Naive thymus-derived CD4-positive, alpha-beta T cell (primary cell): ENCODE measurements at places on chromosomes 1 and 21. TPM values are rescaled to one million over a fixed set of nuclear protein-coding genes. Genes with fewer than 3 reads are reported as not detected.

DNA sequence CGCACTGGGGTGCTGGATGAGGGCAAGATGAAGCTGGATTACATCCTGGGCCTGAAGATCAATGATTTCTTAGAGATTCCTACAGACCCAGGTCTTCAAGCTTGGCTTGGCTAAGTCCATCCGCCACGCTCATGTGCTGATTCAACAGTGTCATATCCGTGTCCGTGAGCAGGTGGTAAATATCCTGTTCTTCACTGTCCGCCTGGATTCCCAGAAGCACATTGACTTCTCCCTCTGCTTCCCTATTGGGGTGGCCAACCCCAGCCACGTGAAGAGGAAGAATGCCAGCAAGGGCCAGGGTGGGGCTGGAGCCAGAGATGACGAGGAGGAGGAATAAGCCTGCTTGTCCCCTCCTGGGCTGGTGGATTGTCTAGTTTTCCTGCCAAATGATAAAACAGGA lies 2.2 kb upstream of the CBR3 start:
- H3K4me1 ChIP-seq = peaks cover 11% of the 10 kb centered on the region
- H3K27ac ChIP-seq = no peak overlapping the region
- H3K4me3 ChIP-seq = no peak overlapping the region
- no peaks in the 10 kb centered on the region for H3K36me3 ChIP-seq

DNA sequence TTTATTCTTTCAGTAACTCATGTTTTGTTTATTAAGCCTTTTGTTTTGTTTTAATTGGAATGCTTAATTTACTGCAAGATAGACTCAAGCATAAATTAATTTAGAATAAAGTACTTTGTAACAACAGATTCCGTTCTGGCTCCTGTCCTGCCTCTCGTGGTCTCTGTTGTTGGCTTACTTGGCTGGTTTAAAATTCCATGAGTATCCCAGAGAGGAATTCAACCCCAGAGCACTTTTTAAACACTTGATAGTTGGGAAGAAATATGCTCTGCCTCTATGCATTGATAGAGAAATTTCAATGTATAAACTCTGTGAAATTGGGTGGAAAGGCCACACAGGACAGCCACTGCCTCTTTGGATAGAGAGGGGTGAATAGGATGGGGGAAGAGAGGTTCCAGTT lies 89.7 kb downstream of the ATP5PO start:
- no peak overlapping the region for H3K4me3 ChIP-seq
- H3K4me1 ChIP-seq = no peaks in the 10 kb centered on the region
- H3K27me3 ChIP-seq = no peaks in the 10 kb centered on the region
- no peaks in the 10 kb centered on the region for H3K36me3 ChIP-seq

- H3K27ac ChIP-seq = peak overlapping the region; percentile 30
- DNase-seq = no peak
- H3K27me3 ChIP-seq = no peaks in the 10 kb centered on the region
- peaks cover 37% of the 10 kb centered on the region for H3K4me1 ChIP-seq
- no peak overlapping the region for H3K4me3 ChIP-seq
- H3K36me3 ChIP-seq = no peaks in the 10 kb centered on the region
These were observed 4.7 kb downstream of the ADIPOR1 start for GRCh38 chr1:202953392-202953791.

- H3K36me3 ChIP-seq = no peaks in the 10 kb centered on the region
- H3K4me3 ChIP-seq = peak overlapping the region; percentile 44
- DNase-seq = no peak
- no peaks in the 10 kb centered on the region for H3K27me3 ChIP-seq
These were observed 62.7 kb upstream of the RUNX3 start for GRCh38 chr1:24992761-24993211.

DNA sequence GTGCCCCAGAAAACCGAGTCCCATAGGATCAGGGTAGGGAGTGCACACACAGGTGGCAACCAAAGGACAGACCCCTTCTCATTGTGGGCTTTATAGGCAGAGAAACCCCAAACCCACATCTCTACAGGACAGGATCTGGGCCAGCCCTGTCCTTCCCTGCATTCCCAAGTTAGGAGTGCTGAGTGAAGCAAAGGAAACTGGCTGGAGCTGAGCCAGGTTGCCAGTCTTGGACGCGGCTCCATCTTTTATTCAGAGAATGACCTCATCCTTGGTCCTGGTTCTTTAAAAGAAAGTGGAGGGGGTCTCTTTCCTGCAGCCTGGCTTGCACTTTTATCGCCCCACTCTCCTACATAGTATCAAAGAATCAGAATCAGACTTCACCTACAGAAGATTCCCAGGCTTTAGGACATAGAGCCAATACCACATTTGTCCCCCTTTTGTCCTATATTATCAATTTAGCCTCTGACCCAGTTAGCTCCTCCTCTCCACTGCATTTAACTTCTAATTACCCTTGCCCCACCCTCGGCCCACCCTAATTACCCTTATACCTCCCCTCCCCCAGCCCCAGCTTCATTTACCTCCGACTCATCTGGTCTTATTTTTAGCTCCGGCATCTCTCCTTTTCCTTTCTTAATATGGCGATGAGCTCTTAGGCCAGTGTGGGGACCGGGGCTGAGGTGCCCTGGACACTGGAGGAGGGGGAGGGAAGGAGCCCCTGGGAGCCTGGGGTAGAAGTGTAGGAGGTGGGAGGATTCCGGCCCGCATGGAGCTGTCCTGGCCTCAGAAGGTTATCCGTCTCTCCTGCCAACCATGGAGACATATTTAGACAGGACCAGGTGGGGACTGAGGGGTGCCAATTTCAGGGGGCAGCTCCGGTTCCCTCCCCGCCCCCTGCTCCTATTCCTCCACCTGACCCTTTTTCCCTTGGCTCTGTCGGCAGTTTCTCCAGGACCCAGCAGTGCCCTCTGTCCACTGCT lies at the start of gene CASQ1:
CASQ1 (plus strand) TSS at position 927 of the 977 bp plus-strand sequence. CDS start 177 bp downstream, outside the sequence.
- H3K4me3 ChIP-seq = no peak within 1 kb of the TSS
- H3K27ac ChIP-seq = no peak within 1 kb of the TSS
- no peaks in the 10 kb centered on the region for H3K27me3 ChIP-seq
- no peak for DNase-seq

GRCh38 chr1:162912061-162912667 lies 51.2 kb upstream of the CCDC190 start:
- H3K4me3 ChIP-seq = no peak overlapping the region
- H3K27me3 ChIP-seq = no peaks in the 10 kb centered on the region
- no peak overlapping the region for H3K27ac ChIP-seq
- no peaks in the 10 kb centered on the region for H3K4me1 ChIP-seq

GRCh38 chr1:28631713-28632112 lies 11.2 kb downstream of the TAF12 start:
- H3K4me1 ChIP-seq = no peaks in the 10 kb centered on the region
- H3K4me3 ChIP-seq = no peak overlapping the region
- no peaks in the 10 kb centered on the region for H3K36me3 ChIP-seq
- H3K27me3 ChIP-seq = no peaks in the 10 kb centered on the region
- H3K27ac ChIP-seq = no peak overlapping the region

DNA sequence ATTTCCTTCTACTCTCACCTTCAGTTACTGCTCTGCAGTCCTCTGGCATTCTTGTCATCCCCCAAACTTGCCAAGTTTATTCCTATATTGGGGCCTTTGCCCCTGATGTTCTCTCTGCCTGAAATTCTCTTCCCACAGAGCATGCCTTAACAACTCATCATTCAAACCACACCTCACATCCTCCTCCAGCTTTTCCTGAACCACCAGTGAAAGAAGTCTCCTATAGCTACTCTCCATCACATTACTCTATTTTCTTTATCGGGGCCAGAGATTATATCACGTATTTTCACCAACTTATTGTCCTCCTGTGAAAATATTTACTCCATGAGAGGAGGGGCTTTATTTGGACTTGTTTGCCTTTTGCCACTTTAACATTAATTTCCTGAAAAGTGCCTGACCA lies 32.1 kb downstream of the EXTL2 start:
- H3K27ac ChIP-seq = no peak overlapping the region
- no peaks in the 10 kb centered on the region for H3K4me1 ChIP-seq
- no peak for DNase-seq

The RPS27 gene
- total RNA-seq = 7,996 TPM

The CGN gene
- 2.4 TPM for total RNA-seq

The KCNJ6 gene
- total RNA-seq = not detected in 2 replicates

The CLDN17 gene
- not detected for total RNA-seq

The CATSPERE gene
- 0.43 and 0.77 TPM in 2 replicates for total RNA-seq

The C1orf226 gene
- total RNA-seq = 0.24 TPM

The CCDC185 gene
- total RNA-seq = not detected in 2 replicates
